ENCODE measurements at places on chromosomes 13 and 19.

DNA sequence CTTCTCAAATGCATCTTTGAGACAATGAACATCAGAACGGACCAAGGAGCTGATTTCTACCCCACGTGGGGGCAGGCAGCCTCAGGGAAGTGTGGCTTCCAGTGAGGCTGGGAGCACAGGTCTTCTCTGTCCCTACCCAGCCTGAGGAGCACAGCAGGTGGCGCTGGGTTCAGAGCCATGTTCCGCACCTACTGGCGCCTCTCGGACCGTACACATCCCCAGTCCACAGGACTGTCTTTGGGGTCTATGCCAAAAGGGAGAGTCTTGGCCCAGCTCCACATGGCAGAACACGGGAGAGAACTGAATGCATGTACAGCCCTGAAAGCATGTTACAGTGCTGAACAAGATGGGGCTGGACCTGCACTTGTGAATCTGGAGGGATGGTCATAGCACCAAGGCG is 22.6 kb downstream of the SUGP1 start:
- no peak for DNase-seq

GRCh38 chr19:33329736-33330135 is 27.4 kb upstream of the CEBPA start:
- DNase-seq: no peak

DNA sequence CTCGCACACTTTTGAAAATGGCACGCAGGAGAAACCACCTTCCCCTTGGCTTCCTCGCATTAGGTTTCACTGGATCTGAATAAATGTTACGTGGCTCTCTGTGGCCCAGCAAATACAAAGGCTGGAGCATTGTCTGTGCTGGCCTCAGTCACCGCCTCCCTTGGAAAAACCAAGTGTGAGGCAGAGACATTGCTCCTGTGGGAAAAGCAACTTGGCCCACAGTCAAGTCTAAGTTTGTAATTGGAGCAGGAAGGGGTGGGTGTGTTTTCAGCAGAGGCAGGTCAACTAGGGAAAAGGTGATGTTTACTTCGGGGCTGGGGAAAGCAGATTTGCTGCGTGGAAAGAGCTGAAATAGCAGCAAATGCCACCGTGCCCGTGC is 101.6 kb downstream of the IRS2 start:
- DNase-seq: no peak

- no peak for DNase-seq
Measured at GRCh38 chr19:57682226-57682766, 519 bp downstream of the ZNF551 start.

- DNase-seq: no peak
Measured at GRCh38 chr13:27076421-27076820, 95.2 kb downstream of the USP12 start.

DNA sequence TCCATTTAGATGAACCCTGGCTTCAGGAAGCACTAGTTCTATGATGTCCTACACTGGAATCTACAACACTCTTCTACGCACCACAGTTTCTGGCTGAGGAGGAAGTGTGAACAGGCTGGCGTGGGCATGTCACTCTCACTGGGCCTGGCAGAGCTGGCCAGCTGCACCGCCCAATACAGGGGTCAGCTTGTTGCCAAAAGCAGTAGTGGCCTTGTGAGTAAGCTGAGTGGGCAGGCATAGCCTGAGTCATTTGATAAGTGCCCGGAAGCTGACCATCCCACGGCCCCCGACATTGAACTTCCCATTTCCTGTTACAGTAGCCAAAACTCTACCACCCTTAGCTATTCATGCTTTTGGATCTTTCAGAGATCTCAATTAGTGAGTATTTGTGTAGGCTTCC is 240.9 kb upstream of the SERP2 start:
- no peak for DNase-seq

DNA sequence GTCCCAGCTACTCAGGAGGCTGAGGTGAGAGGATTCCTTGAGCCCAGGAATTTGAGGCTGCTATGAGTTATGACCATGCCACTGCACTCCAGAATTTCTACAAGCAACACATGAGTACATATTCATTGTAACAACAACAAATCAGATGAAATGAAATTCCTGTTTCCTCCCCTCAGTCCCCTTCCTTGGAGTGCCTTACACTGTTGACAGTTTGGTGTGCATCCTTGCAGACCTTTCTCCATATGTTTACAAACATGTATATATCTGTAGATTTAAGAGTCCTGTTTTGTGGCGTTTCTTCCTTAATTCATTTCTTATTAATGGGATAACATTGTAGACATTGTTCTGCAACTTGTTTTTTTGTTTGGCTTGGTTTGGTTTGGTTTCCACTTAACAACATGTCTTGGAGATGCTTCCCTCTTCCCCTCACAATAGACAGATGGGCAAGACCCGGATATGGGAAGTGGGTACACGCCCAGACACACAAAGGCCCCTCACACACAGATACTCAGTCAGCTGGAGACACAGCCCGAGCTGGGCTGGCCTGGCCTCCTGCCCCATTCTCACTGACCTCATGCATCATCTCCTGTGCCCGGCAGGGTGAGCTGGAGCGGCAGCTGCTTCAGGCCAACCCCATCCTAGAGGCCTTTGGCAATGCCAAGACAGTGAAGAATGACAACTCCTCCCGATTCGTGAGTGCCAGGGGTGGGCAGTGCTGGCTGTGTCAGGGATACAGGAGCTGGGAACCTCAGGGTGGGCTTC is 21.7 kb downstream of the MYH14 start:
- no peak for DNase-seq

GRCh38 chr19:54388802-54389139 is 24.0 kb upstream of the LAIR1 start:
- DNase-seq: no peak

GRCh38 chr19:40547836-40548235 is 28.8 kb upstream of the SHKBP1 start:
- DNase-seq: no peak

- DNase-seq: peak; percentile 56
Measured at GRCh38 chr19:56507446-56508289, at the start of gene ZNF471. TSS of gene ZNF471 (plus strand) at chr19:56507855. CDS start at chr19:56511572, 3,717 bp downstream.

GRCh38 chr19:55386493-55386971 is 800 bp downstream of the RPL28 start:
- no peak for DNase-seq

GRCh38 chr19:33595783-33596182 is 26.0 kb upstream of the CHST8 start:
- DNase-seq: no peak

GRCh38 chr19:37098570-37098969 is 20.3 kb downstream of the ZNF420 start:
- no peak for DNase-seq

DNA sequence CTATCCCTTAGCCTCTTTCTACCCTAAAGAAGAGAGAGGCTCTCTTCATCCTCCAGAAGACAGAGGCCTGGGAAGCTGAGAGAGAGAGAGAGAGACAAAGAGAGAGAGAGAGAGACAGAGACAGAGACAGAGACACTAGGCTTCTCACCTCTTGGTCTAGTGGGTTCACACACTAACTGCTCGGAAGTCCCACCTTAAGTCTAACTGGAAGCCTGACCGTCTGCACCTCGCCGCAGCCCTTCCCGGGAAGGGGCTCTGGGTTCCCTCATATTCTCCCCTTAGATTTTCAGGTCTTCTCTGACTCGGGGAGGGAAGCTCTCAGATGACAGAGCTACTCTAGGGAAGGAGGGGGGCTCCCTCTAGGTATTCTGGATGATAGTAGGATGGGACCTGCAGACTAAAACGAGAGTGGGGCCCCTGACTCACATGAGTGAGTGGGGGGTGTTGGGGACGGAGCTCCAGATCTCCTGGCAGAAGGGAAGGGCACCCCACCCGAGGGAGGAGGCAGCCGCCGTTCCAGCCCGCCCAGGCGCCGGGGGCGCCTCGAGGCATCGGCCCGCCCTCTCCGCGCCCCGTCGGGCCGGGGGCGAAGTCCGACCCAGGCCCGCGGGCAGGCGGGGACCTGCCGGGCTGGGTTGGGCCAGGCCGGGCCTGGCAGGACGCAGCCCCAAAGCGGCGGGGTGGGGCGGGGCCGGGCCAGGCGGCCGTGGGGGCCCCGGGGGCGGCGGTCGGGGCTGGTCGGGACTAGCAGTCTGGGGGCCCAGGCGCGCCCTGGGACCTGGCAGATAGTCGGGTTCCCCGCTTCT is 2.0 kb upstream of the JUNB start:
- DNase-seq: no peak

- no peak for DNase-seq
Measured at GRCh38 chr13:97880311-97880675, 73.2 kb upstream of the IPO5 start.

- no peak for DNase-seq
Measured at GRCh38 chr13:94196413-94196812, 283.1 kb downstream of the DCT start.

- no peak for DNase-seq
Measured at GRCh38 chr13:110652231-110652730, 36.9 kb downstream of the NAXD start.

GRCh38 chr19:48841047-48841446 is 4.8 kb upstream of the HSD17B14 start:
- DNase-seq: no peak

DNA sequence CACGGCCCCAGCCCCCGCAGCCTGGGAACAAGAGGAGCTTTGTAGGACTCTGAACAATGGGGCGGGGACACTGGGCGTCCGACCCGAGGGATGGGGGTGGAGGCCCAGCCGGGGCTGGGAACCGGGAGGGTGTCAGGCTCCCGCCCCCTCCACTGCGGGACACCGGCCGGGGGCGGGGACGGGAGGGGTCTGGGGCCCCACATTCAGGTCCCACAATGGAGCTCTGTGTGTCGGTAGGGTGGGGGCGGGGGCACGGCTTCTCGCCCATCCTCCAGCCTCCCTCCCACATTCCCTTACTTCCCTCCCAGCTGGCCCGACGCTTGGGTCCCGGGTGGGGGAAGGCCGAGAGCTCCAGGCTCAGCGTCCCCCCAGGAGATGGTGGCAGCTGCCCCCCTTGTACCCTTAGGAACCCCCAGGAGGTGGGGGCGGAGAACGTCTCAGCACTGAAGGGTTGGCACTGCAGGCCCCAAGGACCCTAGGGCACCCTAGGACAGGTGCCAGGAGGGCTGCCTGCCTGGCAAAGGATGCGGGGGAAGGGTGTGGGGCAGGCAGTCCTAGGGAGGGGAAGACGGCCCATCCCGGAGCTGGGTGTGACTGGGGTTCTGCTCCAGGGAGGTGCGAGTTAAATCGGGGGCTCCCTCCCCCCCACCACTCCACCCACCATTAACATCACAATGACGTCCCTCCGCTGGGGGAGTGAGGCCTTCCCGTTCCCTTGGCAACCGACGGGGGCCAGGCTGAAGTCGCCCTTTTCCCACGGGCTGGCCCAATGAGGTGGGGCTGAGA is 5.3 kb downstream of the TTYH1 start:
- no peak for DNase-seq

GRCh38 chr13:24207841-24208667 is 47.5 kb downstream of the SPATA13 start:
- DNase-seq: no peak

DNA sequence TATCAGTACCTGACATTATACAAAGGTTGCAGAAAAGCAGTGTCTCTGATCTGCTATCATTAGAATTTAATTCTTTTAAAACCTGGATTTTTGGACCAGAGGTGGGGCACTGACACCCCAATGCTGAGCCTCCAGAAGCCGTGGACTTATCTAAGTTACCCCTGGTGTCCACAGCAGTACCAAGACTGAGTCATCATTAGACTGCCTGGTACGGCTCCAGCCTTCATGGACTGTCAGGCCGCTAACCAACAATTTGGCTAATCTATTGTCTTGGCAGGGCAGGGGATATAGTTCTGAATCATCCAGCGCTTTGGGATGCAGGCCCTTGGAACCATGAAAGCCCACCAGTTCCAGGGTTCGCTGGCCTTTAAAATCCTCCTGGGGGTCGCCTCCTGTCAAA is 78.3 kb downstream of the TSHZ3 start:
- DNase-seq: no peak

DNA sequence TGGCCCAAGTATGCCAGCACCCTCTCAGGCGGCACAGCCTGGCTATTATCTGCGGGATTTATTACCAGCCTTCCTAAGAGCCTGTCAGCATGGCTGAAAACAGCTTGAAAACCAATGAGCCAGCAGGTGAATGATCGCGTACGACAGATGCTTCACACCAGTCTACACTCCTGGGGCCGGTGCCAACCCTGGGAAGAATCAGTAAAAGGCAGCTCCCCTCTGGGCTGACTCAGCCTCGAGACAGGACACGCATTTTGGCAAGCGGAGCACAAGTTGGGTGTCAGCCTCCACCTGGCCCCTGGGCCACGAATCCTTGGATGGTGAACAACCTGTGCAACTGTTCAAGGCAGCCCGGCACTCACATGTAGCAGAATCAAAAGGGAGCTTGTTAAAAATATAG is 15.6 kb downstream of the EMP3 start:
- DNase-seq: no peak

GRCh38 chr13:78816154-78816553 is 157.2 kb upstream of the OBI1 start:
- DNase-seq: no peak

All from activated T-helper 2 cell treated with anti-CD3 and anti-CD28 coated beads, Interferon-gamma antibody, Interleukin-2, Interleukin-4, amounts not matched to agents 10 μg/mL and 5 μg/mL and 100 μg/mL, durations not matched to agents 14 hours and 24 hours and 36 hours (primary cell).